Amygdala (tissue), 56 donors: ENCODE measurements at places on chromosomes 4 and X.

DNA sequence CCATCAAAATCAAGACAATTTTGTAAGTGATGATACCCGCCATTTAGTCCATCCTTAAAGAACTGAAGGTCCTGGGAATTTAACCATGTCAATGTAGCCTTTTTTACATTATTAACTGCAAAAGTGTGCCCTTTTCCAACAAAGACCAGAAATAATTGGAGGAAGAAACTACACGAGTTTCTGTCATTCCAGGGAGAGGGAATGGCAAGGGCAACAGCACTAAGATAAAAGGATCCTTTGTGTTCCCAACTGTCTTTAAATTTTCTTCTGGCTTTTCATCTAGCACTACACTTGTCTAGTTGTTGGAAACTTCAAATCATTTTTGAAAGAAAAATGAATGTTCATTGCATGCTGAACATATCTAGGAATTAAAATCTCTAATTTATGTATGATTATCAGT is 286.2 kb downstream of the GALNTL6 start:
- DNase-seq = no peak

DNA sequence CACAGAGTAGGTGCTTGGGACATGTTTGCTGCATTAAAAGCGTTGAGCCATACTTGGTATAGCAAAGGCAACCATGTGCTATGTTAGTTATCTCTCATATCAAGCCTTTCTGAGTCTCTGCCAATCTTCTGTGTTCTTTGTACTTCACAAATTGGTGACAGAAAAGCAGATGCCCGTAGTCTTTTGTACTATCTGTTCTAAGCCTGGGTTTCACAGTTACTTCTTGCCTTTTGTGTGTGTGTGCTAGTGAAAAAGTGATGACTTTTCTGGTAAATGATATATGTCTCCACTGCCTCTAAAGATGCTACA is 16.1 kb upstream of the KLHL2 start:
- no peak for DNase-seq

DNA sequence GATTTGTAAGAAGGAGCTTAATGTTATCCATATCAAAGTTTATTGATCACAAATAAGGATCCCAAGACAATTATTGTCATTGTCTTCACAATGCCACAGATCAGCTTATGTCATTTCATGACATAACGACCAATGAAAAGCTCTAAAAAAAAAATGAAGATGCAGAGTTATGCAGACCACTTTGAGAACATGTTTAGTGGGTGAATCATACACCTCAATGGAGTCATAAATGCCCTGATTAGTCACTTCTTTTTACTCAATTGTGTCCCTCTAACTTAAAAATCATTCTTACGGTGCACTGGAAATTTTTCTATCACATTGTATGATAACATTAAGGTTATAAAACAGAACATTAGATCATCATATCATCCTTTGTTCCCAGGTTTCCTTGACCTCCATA is 87.6 kb upstream of the GABRG1 start:
- no peak for DNase-seq

GRCh38 chr4:77110730-77111129 is 34.9 kb upstream of the CCNI start:
- DNase-seq = no peak

- DNase-seq = no peak
Measured at GRCh38 chrX:107659768-107660167, 31.5 kb downstream of the PRPS1 start.

GRCh38 chr4:187504974-187505797 is 490.4 kb upstream of the ZFP42 start:
- no peak for DNase-seq

GRCh38 chr4:138053641-138054301 is 188.4 kb downstream of the SLC7A11 start:
- no peak for DNase-seq

DNA sequence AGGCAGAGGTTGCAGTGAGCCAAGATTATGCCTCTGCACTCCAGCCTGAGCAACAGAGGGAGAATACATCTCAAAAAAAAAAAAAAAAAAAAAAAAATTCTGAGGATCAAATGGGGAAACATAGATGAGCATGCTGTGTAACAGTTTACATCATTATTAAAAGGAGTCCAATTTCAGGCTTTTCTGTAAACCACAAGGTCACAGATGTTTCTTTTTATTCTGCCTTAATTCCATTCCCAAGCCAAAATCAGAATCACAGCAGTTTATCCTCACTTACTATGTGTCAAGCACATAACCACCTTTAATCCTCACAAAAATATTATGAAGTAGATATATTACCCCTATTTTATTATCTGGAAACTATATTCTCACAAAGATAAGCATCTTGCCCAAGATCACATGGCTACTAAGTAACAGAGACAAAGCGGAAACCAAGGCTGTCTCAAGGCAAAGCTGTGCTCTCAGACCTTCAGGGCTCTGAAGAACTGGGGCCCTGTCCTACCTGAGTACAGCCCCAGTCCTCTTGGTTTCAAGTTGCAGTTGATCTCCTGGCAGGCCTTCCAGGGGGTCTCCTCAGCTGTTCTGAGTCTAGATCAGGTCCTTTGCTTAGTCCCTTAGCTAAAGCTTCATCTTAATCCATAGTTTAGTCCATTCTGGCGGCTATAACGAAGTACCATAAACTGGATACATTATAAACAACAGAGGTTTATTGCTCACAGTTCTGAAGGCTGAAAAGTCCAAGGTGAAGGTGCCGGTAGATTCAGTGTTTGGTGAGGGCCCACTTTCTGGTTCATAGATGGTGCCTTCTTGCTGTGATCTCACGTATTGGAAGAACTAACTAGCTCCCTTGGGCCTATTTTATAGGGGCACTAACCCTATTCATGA is 141.3 kb downstream of the PALLD start:
- no peak for DNase-seq

GRCh38 chr4:25088093-25088952 is 57.6 kb upstream of the LGI2 start:
- DNase-seq = no peak

GRCh38 chr4:81954271-81954670 is 419.5 kb downstream of the HNRNPD start:
- DNase-seq = no peak

GRCh38 chr4:76251441-76252270 is at the start of gene FAM47E:
Gene FAM47E (plus strand): TSS chr4:76251721. CDS start chr4:76251747, 26 bp downstream.
- DNase-seq = peak; percentile 56

- DNase-seq = no peak
Measured at GRCh38 chrX:118254611-118255010, 91.3 kb upstream of the WDR44 start.

GRCh38 chr4:94354474-94354896 is 11.8 kb upstream of the HPGDS start:
- no peak for DNase-seq

DNA sequence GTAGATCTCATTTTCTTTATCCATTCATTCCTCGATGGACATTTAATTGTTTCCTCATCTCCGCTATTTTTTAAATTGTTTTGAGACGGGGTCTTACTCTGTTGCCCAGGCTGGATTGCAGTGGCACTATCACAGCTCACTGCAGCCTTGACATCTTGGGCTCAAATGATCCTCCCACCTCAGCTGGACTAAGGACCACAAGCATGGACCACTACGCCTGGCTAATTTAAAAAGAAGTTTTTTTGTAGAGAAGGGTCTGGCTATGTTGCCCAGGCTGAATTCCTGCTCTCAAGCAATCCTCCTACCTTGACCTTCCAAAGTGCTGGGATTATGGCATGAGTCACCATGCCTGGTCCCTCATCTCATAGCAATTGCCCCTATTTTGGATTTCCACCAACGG is 7.0 kb upstream of the TRIML1 start:
- no peak for DNase-seq

GRCh38 chr4:28350485-28350884 is 1489.8 kb downstream of the STIM2 start:
- no peak for DNase-seq

DNA sequence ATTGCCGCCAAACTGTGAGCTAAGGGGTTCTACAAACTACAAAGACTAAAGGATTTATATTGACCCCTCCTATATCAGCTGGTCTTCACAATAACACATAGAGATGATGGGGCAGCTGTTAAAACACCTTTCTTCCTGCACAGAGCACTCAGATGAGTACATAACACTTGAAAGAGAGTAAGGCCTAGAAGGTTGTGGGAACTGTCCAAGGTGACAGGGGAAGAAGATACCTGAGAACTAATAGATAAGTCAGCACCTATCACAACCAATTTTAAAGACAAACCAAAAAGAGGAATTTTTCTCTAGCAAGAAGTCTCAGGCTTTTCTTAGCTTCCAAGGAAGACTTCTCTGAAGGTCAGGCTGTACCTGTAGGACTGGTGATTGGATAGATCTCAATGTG is 19.1 kb upstream of the CXCL6 start:
- no peak for DNase-seq

DNA sequence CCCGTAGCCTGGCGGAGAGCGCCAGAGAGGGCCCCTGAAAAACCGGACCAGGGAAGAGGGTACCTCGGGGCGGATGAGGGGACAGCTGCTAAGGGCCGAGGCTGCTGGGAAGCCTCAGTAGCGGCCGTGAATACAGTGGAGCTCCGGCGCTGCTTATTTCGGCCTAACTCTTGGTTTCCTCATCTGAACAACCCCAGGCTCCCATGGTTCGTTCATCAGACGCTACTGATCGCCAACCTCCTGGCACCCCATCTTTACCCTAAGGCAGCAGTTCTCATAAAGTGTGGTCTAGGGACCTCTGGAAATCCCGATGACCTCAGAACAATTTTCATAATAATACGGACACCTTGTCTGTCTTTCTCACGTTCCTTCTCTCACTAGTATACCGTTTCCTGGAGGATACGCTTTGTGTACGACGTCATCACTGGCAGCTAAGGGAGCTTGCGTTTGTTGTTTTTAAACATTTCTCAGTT is 645 bp upstream of the RAB28 start:
- no peak for DNase-seq

GRCh38 chrX:120308558-120308957 is 2.7 kb downstream of the TMEM255A start:
- DNase-seq = no peak

- DNase-seq = no peak
Measured at GRCh38 chrX:22481436-22481835, 208.7 kb downstream of the CBLL2 start.

DNA sequence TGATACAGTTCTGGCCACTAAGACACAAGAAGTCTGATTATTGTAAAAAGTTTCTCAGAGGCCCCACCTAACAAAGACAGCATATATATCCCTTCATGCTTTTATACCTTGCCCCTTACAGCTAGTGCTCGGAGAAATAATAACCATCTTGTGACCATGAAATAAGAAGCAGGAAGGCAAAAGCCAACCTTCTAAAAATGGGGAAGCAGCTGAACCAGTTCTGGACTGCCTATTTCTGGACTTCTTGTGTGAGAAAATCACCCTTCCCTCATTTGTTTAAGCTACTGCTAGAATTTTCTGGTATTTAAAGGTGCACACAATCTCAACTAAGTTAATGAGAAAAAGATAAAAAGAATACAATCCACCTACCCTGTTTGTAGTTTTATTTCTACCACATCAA is 87.5 kb downstream of the CNOT6L start:
- DNase-seq = no peak

DNA sequence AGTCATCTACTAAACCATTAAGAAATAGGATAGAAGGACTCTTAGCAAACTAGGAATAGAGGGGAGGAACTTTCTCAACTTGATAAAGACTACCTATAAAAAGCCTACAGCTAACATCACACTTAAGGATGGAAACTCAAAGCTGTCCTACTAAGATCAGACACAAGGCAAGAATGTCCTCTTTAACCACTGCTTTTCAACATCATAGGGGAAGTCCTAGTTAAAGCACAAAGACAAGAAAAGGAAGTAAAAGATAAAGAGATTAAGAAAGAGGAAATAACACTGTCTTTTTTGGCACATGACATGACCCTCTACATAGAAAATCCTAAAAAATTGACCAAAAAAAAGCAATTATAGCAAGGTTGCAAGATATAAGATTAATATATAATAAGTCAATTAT is 136.6 kb downstream of the FBXW7 start:
- no peak for DNase-seq

DNA sequence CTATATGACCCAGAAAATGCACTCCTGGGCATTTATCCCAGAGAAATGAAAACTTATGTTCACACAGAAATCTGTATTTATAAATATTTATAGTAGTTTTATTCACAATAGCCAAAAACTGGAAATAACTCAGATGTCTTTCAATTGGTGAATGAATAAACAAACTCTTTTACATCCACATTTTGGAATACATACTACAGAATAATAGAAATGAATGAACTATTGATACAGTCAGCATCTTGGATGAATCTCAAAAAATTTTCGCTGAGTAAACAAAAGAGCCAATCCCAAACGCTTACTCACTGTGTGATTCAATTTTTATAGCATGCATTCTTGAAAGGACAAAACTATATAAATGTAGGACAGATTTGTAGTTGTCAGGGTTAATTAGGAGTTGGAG is 75.1 kb upstream of the HTR2C start:
- DNase-seq = no peak

DNA sequence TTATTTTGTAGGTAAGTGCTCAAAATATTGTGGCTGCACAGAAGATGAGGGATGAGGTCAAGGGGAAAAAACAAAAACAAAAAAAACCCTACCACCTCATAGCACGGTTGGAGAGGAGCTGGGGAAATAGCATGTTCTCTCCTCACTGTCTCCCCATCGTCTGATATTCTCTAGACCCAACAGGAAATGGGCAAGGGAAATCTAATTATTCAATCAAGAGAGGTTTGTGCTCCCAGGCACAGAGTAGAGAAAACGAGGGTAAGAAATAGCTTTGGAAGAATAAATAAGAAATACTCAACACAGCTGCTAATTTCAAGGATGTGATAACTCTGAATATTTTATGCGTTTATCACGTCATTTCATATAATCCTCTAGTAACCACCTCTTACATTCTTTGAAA is 619.2 kb upstream of the GNPDA2 start:
- DNase-seq = no peak

GRCh38 chrX:8374041-8374825 is 90.4 kb upstream of the VCX3B start:
- DNase-seq = no peak

DNA sequence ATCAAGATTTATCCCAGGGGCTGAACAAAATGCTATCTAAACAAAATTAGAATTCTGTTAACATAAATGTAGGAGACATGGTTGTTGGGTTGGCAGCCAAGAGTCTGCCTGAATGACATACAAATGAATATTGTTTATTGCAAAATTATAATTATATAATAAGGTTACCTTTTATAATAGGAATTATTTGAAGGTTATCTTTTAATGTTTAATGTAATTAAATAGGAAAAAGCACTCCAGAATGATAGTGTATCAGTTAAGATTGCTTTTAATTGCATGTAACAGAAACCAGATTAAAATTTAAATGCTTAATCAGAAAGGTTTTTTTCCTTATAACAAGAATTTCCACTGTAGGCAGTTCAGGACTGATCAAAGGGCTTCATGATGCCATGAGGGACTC is 42.0 kb upstream of the STPG2 start:
- DNase-seq = no peak

- no peak for DNase-seq
Measured at GRCh38 chrX:123085311-123085940, 98.7 kb upstream of the GRIA3 start.

GRCh38 chr4:33073811-33074210 is 2353.6 kb downstream of the PCDH7 start:
- DNase-seq = no peak

- DNase-seq = no peak
Measured at GRCh38 chr4:123667496-123667895, 270.9 kb downstream of the SPRY1 start.

- no peak for DNase-seq
Measured at GRCh38 chrX:16832301-16832700, 37.9 kb downstream of the RBBP7 start.
